Sciatic nerve (tissue), 2 donors: ENCODE measurements at places on chromosomes 3 and 15.

DNA sequence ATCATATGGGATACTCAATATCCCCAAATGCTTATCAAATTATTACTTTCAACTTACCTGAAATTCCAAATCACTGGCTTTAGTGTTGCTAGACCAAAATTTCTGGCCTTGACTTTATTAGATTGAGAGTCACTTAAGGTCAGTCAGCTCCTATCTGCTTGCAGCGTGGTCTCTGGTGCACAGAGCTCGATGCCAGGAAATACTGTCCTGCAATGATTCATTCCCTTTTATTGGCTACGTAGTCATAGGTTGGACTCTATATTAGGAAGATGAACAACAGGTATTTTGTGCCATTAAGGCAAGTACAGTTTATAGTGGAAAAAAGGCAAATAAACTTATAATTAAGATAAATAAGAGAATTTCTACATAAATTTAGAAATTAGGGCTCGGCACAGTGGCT is 378.6 kb upstream of the MCTP2 start:
- no peak for DNase-seq

- no peak for DNase-seq
Measured at GRCh38 chr3:27500035-27500434, 15.9 kb upstream of the SLC4A7 start.

DNA sequence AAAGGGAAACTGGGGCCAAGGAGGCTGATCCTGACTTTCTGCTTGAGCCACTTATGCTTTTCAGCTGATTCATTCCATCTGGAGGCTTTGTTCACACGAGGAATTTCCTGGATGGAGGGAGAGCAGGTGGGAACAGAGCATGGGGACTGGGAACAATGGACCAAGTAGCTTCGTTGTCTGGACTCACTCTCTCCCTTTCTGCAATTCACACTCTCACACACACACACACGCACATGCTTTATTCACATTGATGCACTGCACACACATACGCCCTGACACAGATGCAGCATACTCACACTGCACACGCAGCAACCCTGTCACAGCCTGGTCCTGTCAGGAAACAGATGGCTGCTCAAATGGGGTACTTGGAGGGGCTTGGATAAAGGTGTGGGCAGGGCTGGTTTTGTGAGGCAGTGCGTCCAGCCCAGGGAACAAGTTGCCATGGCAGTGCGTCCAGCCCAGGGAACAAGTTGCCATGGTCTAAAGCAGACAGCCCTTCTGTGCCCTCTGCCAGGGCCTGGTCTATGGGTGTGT is 19.8 kb upstream of the CHCHD6 start:
- no peak for DNase-seq

DNA sequence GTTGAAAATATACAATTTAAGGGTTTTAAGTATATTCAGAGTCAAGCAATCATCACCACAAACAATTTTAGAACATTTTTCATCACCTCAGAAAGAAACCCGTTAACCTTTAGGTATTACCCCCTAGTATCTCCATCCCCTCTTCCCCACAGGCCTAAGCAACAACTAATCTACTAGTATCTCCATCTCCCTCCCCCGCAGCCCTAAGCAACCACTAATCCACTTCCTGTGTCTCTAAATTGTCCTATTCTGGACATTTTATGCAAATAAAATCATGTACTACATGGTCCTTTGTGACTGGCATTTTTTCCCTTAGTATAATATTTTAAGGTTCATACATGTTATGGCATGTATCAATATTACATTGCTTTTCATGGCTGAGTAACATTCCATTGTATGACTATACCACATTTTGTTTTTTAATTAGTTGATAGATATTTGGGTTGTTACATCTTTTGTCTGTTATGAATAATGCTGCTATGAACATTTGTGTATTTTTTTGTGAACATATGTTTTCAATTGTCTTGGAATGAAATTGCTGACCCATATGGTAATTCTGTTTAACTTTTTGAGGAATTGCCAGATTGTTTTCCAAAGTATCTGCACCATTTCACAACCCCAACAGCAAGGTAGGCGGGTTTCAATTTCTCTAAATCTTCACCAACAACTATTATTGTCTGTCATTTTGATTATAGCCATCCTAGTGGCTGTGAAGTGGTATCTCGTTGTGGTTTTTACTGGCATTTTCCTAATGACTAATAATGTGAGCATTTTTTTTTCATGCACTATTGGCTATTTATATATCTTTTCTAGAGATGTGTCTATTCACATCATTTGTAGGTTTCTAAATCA is 215.6 kb upstream of the CD96 start:
- no peak for DNase-seq

DNA sequence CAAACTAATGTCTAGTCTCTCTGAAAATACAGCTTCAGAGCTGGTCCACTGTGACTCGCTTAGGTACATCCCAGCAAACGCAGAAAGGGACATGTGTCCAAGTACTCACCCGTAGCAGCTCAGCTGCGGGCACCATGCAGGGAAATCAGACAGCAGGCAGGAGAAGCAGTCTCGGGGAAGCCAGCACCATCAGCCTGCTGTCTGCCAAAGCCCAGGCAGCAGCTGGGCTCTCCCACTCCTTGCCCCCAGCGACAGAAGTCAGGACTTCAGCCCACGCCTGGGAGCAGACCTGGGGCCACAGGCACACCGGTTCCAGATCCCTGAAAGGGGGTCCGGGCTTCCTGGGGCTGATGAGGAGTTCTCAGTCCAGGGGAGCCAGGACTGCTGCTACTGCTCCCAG is 34.9 kb downstream of the SEMA5B start:
- DNase-seq = no peak

GRCh38 chr3:141057946-141058800 is 7.0 kb downstream of the SPSB4 start:
- DNase-seq = no peak

DNA sequence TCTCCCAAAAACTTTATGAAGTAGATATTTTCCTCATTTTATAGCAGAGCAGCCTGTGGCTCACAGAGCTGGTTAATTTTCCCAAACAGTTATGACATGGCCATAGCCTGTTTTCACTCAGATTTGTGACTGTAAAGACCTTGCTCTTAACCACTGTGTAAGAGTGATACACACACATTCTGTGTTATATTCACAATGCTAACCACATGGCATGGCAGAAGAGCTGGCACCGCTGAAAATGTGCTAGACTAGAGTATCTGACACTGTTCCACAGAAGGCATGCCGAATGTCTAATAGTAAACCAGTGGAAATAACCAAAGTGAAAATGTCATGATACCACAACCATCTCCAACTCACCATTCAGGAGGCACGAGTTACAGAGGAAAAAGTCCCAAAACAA is 71.8 kb downstream of the PEX5L start:
- DNase-seq = no peak

DNA sequence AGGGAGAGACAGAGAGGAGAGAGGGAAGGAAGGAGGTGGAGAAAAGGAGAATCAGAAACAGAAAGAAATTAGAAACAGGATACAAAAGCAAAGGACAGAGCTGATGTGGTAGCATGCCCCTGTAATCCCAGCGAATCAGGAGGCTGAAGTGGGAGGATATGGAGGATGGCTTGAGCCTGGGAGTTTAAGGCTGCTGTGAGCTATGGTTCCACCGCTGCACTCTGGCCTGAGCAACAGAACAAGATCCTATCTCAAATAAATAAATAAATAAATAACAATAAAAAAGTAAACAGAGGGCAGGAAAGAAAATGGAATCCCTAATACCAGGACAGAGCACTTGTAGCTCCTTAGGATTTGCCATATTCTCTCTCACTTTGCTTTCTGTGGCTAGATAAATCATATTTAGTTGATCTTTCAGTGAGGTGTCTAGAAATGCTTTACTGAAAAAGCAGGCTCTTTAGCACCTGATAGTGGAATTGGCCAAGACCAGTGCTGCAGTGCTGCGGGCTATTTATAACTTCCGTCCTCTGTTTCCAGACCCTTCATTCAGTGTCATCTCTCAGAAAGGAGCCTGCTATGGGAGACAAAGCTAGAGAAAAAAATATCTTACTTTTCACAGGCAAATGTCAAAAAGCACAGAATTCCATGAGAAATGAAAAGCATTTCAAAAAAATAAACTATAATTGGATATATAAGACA is 20.0 kb upstream of the SLC28A2 start:
- no peak for DNase-seq

GRCh38 chr3:57079474-57079831 is 19.0 kb downstream of the SPATA12 start:
- DNase-seq = peak; percentile 65

DNA sequence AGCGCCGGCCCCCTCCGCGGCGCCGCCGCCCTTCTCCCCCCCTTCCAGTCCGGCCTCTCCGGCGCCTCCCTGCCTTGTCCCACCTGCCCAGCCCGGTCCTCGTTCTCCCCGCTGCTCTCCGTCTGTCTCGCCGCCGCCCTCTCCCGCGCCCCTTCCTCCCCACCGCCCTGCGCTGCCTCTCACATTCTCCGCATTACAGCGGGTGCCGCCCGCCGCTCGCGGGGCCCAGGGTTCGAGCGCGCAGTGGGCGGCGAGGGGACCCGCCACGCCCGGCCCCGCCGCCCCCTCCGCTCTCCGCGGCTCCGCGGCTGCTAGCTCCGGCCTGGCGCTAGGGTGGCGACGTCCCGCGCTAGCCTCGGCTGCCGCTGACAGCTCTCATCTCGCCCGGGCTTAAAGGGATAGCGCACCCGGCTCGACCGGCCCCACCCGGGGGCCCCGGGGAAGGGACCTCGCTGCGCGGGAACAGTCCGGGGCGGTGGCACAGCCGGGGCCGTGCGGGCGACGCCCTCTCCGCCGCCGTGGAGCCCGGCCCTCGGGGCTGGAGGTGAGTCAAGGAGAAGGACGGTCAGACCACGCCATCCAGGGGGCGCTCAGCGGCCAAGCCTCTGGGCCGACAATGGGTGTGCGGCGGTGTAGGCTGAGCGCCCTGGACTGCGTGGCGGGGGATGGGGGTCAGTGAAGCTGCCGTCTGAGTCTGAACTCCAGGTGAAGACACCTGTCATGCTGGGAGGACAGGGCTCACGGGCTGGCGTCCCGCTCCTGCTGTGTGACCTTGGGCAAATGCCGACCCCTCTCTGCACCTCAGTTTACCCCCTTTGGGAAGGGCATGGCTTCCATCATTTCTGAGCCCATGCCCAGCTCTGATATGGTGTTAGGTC is 187.4 kb upstream of the LINGO1 start:
- no peak for DNase-seq

DNA sequence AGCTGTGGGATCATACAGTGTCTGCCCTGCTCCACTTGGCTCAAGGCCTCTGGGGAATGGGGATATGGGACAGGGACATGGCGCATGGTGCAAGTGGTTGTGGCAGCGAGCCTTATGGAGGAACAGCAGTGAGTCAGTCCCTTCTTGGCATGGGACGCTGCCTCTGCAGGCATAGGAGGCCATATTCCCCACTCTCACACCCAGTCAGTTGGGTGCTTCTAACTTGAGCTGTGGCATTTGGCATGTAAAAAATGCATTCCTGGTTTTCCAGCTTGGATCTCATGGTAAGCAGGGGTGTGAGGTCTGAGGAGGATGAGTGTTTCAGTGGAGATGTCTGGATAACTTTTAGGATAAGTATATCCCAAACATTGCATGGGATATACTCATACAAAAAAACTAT is 31.6 kb upstream of the UBE2Q2 start:
- DNase-seq = no peak

GRCh38 chr15:88108477-88108876 is 148.1 kb downstream of the NTRK3 start:
- DNase-seq = no peak

DNA sequence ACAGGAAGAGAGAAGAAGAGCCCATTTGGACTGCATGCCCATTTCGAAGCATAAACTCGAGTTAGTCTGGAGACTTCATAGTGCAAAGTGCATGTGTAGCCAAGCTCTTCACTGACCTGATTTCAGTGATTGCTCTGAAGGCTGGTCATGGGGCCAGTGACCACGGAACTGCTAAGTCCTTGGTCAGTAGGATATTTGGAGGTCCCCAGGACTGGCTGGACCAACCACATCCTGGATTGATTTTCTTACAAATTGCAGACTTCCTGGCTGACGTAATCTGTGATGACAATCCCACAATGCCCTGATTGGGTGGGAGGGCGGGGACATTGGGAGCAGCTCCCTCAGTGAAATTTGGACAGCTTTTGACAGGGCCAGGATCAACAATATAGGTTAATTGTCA is 233.4 kb downstream of the CACNA2D3 start:
- DNase-seq = no peak

DNA sequence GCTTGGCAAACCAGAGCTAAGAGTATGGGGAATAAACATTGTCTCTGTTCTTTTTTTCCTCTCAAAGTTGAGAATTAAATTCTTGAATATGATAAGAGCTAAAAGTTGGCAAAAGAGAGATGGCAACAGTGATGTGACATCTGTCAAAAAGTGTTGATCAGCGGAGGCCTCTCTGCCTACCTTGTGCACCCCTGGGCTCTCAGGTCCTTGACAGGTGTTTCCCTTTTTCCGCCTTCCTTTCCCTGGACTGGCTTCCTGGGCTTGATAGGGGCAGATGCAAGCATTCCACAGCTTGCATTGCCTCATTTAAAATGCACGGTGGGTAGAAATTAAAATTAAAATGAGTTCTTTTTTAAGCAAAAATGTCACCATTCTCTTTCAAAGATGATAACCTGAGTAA is 84.2 kb downstream of the NSUN3 start:
- DNase-seq = no peak

- no peak for DNase-seq
Measured at GRCh38 chr3:65288776-65289175, 601.0 kb upstream of the ADAMTS9 start.

DNA sequence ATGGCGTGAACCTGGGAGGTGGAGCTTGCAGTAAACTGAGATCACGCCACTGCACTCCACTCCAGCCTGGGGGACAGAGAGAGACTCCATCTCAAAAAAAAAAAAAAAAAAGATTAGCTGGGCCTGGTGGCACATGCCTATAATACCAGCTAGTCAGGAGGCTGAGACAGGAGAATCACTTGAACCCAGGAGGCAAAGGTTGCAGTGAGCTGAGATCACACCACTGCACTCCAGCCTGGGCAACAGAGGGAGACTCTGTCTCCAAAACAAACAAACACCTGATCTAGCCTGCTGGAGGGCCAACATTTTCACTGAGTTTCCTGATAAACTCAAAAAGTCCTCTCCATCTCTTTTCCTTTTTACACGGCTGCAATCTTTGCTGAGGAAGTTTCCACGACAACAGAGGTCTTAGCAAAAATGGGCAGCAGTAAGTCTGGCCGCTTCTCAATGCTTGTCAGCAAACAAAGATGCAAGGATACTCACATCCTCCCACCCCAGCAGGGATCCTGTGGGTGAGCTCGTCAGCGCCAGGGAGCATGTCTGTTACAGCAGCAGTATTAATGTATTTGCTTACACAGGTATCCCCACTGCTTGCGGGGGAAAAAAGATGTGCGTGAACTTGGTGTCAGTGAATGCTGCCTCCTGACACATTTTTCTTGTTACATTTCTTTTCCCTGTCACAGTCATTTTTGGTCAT is 21.0 kb upstream of the CCDC174 start:
- no peak for DNase-seq

GRCh38 chr15:85047271-85047948 is 65.8 kb downstream of the PDE8A start:
- DNase-seq = no peak

GRCh38 chr15:91694131-91694830 is 159.2 kb upstream of the SLCO3A1 start:
- no peak for DNase-seq
